Stimulated activated CD8-positive, alpha-beta memory T cell treated with anti-CD3 and anti-CD28 coated beads, Interleukin-4, amount 100 ng/mL, for 4 hours (primary cell): ENCODE measurements at places on chromosomes 6 and 20.

GRCh38 chr20:20318365-20319161 lies 49.3 kb upstream of the INSM1 start:
- no peak for DNase-seq

GRCh38 chr6:169250660-169251059 lies 3.0 kb downstream of the THBS2 start:
- no peak for DNase-seq

DNA sequence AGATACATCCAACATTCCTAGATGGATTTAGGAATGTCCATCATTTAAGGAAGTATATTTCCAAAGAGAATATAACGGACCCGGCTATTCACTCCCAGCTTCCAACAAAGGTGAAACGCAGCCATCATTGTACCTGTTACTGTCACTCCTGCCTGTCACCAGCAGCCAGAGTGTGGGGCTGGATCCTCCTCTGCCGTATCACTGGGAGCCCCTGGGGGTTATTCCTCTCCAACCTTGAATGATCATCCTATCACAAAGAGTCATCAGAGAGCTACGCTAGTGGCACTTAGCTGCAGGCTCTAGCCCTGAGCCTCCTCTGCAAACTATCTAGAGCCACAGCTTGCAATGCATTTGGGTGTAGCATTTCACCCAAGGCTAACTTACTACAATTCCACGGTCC lies 73.6 kb upstream of the NHSL1 start:
- DNase-seq: no peak

- no peak for DNase-seq
Observed at GRCh38 chr6:158322724-158323560, 10.7 kb downstream of the TULP4 start.

DNA sequence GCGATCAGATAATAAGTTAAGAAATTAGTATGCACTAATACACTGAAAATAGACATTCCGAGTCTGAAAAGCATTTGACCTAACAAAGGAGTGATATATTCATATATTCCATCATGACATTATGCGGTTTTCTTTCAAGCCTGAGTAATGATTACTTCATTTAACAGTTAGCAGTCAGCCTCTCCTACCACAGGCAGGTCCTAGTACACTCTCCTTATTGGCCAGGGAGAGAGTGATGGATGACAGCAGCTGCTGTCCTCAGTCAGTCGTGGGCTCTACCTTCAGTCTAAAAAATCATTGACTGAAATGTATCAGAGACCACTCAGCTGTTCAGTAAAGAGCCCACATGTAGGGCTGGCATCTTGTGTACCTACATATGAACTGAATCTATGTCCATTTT lies 33.2 kb upstream of the VGLL2 start:
- no peak for DNase-seq

- DNase-seq: no peak
Observed at GRCh38 chr6:56387621-56388414, 140.4 kb upstream of the COL21A1 start.

GRCh38 chr6:111802015-111802414 lies 71.2 kb downstream of the FYN start:
- no peak for DNase-seq

DNA sequence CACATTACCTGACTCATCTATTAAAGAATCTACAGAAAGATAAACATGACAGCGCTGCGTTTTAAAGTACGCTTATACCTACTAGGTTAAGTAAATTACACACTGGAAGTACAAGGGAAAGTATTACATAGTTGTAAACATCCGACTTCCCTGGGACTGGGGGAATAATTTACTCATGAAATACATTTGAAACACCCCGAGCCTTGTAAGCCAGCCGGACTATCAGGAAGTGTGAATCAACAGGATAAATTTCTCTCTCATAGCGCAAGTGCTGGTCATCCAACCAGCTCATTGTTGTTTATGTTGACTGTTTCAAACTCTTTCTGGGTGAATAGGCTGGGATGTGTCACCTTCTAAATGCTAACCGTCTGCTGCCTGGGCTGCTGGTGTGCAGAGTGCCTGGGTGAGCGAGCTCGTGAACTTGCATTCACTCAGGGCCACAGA lies 4.9 kb downstream of the BMP6 start:
- no peak for DNase-seq
